Calu3 (cell line): ENCODE measurements at places on chromosomes 16 and 17.

DNA sequence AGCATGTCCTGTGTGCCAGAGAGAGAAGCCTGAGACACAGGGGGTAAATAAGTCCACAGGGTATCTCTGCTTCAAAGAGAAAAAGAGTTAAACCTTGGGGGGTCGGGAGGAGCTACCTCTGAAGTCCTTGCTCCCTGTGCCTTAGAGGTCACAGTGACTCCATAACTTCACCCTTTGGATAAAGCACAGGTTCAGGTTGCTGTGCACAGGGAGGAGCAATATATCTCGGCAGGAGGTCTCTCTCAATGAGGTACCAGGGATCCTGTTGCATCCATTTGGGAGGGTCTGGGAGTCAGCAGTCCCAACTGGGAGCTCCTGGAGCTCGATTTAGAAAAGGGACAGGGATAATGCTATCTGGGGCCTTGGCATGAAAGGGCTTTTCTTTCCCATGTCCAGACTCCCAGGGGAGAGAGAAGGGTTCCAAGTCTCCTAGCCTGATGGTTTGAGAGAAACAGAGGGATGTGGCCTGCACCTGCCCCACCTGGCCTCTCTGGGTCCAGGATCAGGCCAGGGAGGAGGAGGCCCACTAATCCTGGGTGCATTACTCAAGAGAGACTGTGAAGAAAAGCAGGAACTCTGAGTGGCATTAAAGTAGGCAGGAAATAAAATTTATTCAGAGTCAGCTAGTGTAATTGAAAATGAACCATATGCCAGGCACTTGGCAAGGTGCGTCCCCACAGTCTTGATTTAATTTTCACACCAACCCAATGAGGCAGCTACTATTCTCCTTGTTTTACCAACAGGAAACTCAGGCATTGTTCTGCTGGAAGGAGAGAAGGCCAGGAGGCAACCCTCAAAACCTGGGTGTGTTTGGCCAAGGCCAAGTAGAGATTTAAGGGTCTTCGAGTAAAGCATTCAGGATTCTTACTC, 40.7 kb downstream of the CUEDC1 start:
- no peak for DNase-seq

DNA sequence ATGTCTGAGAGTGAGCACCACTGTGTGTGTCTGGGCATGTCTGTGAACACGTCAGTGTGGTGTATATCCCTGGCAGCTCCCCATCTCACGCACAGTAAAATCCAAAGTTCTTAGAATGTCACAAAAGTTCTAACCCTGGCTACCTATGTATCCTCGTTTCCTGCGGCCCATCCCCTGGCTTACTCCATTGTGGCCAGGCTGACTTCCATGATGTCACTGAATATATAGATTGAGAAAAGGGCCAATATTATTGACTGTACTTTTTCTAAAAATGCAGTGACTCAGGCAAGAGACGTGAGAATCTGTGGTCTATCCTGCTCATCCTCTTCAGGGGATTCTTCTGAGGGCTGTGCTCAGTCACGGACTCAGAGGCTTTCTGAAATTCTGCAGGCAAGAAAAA, 963 bp upstream of the METTL22 start:
- DNase-seq = no peak

DNA sequence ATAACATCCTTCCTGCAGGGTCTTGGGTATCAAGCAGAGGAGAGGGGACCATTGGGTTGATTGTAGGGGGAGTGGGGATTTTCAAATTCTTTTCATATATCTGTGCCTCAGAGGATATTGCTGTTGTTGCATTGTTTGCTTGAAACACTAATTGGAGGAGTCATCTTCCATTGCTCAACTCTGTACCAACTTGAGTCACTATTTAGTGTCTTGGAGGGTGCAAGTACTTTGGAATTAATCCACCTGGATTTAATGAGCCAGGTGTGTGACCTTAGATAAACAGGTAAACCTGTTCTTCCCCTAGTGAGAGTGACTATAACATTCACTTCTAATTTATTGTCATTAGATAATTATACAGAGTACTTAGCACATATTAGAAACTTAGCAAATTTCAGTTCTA, 151.3 kb upstream of the CNTNAP4 start:
- no peak for DNase-seq

- DNase-seq = no peak
Measured at GRCh38 chr17:55898195-55898594, 147.3 kb downstream of the PCTP start.

DNA sequence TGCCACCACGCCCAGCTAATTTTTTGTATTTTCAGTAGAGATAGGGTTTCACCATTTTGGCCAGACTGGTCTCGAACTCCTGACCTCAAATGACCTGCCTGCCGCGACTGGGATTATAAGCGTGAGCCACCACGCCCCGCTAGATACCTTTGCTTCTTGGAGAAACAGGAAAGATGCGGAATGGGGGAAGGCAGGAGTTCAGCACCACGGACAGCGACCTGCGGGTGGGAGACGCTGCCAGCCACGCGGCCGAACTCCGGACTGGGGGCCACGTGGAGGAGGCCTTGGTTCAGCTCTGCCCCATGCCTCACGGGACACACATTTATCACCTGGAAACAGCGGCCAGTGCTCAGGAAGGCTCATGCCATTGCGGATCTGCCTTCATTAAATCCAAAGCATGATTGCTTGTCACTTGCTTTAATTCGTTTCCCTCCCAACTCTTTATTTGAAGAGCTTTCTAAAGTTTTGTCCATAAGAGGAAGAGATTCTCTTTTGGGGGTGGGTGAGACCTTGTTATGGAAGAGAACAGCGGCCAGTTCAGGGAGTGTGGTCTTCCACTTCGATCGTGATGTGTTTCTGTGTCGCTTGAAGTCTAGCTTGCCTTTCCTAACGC, 219.9 kb downstream of the ENGASE start:
- peak; percentile 71 for DNase-seq

- DNase-seq = no peak
Measured at GRCh38 chr17:35972945-35973332, 8.4 kb downstream of the CCL16 start.

DNA sequence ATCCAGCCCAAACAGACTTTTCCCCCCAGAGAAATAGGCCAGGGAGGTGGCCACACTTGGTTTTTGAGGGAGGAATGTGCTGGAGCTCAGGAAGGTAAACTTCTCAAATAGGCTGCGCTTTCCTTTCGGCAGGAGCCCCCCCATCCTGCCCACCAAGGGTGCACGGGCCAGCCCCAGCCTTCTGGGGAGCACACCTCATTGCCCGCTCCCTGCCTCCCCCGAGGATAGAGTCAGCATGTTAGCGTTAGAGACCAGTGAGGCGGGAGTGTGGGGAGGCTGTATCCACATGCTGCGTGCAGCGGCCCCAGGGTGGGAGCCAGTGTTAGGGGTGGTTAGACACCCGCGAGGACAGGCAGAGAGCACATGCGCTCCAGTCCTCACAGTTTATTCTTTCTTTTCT, 42.3 kb downstream of the PIPOX start:
- DNase-seq = no peak

GRCh38 chr16:66054095-66054494, 312.4 kb upstream of the CDH5 start:
- DNase-seq = no peak

DNA sequence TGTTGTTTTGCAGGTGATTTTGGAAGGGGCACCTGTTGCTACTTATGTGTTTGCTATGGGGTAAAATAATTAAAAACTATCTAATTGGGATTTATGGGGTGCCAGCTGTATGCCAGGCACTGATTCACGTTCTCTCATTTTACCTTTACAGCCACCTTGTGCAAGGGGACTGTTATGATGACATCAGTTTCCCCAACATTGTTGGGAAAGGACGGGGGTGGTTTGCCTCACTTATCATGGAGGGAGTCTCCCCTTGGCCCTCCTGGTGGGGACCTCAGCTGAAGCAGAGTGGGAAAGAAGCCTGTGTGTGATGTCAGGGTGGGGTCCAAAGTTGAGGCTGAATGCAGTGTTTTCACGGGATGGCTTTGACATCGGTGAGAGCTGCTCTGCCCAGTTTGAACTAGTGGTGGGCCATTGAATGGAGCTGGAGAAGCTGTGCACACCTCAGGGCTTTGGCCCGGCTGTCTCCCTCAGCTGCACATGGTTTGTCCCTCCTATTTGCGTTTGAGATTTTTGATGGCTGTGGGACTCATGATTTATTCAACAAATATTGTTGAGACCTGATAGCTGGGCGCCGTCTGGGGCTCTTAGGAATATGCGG, 36.1 kb downstream of the CMIP start:
- DNase-seq = no peak

- DNase-seq = no peak
Measured at GRCh38 chr17:31481783-31482081, 90.3 kb downstream of the RAB11FIP4 start.

DNA sequence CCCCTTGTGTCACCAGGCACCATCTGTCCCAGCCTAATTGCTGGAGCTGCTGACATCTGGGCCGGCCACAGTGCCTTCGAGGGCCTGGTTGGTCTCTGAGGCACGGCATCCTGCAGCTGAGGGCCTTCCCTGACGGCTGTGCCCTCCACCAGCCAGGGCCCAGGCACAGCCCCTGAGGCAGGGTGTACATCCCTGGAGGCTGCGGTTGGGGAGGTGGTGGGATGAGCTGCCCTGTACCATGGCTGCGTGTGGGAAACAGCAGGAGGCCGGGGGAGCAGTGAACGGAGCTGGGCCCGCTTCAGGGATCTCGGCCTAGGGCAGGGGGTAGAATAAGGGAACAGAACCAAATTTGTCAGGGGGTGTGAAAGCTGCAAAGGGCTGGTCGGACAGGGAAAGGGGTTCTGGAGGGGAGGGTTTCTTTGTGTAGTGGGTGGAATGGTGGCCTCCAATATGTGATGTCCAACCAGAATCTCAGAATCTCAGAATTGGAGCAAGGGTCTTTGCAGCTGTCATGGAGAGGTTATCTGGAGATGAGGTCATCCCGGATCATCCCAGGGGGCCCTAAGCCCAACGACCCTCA, 10.0 kb upstream of the SLC38A10 start:
- DNase-seq = no peak

- DNase-seq = no peak
Measured at GRCh38 chr16:27485126-27485525, 64.6 kb downstream of the GTF3C1 start.

DNA sequence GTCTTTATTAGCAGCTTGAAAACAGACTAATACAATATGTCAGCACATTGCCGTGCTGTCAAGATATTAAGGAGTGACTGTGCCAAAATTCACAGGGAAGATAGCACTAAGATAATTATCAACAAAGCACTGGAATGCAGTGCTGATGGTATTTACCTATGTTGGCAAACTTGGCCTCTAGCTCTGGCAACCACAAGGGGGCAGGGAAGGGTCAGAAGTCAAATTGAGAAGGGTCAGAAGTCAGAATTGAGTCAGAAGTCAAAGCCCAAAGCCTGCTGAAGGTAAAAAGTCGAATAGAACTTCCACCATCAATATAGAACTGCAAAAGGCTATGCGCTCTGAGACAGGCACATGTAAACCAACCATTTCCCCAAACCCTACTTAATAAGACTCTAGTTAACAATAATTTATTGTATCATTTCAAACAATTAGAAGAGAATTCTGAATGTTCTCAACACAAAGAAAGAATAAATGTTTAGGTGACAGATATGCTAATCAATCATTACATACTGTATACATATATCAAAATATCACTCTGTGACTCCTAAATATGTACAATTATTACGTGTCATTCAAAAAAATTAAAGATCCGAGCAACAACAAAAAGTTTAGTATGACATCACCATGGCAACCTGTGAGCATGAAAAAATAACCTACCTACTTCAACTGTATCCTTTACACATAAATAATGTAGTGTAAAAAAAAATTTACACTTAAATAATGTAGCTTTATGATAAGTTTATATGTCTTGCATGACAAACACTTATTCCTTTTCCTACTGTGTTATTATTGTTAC, 916.1 kb downstream of the KCNJ2 start:
- DNase-seq = peak; percentile 40

- DNase-seq = no peak
Measured at GRCh38 chr17:34762078-34762477, 182.7 kb downstream of the TMEM132E start.

DNA sequence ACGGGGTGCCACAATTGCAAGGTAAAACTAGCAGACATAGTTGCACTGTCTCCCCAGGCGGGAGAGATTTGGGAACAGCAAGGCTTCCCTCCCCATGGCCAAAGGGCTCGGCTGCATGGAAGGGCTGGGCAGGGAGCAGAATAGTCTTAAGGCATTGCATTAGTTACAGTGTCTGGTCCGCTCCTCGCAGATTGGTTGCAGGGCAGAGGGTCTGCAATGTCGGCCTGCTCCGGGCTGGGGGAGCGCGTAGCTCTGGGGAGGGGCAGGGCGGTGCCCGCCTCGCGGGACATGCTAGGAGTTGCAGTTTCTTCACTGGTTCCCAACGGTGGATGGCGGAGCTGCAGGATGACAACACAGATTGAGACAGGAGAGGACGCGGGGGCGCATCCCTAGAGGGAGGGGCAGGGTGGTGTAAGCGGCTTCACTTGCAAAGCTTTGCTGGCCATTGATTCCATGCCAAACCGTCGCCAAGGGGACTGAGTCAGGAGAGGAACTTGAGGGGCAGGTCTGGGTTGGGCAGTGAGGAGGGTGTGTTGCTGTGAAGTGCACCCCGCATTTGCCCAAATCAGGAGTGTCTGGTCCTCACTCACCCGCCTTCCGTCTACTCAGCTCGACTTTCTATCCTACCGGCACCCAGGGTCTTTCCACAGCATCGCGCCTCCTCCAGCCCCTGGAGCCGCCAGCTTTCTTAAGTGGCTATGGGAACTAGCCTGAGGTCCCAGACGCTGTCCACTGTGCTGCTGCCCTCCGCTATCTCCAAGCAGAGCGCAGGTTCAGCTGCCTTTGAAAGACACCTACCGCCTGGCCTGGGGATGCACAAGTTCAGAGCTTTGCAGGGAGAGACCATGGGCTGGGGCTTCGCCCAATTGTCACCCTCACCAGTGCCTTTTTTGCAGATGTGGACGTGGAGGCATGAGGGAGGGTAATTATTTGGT, 1748.9 kb downstream of the TP53TG3F start:
- DNase-seq = no peak

GRCh38 chr17:57453841-57454425, 197.6 kb downstream of the MSI2 start:
- no peak for DNase-seq

DNA sequence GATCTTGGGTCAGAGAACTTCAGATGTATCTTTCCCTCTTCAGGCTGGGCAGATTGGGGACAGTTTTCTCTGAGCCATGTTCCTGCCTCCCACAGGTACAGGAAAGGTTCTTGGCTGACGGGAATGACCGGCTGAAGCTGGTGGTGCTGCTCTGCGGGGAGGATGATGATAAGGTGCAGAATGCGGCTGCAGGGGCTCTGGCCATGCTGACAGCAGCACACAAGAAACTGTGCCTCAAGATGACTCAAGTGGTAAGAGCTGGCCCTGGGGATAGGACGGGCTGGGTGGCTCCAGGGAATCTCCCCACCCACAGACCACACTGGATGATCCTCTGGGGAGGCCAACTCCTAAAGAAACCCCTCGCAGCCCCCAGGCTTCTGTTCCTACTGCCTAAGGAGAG, 10.9 kb downstream of the SLC35G3 start:
- DNase-seq = no peak

DNA sequence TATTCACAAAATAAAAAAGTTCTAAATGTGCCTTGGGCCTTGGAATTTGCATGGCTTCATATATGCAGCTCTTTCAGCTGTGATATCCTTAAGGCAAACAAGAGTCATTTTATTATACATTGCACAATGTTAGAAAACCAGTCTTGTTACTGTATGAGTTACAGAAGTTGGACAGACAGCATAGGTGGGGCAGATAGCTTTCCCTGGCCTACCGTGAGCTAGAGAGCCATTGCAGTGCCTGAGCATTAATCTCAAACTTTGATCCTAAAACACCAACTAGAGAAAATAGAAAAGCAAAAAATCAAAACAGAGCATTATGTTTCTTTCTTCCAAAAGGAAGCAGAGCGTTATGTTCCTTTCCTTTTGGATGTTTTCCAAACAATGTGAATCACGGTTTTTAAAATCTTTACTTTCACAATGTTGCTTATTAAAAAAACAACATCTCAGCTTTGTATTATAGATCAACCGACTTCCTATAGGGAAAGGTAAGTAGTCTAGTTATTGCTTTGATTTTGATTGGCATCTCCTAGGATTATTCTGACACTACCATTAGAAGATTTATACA, 32.2 kb downstream of the ARHGAP44 start:
- no peak for DNase-seq
